ENCODE measurements at places on chromosomes 6 and 20.

- peak; percentile 86 for DNase-seq
These were observed 170.8 kb upstream of the PHACTR1 start for GRCh38 chr6:12545619-12546409.

DNA sequence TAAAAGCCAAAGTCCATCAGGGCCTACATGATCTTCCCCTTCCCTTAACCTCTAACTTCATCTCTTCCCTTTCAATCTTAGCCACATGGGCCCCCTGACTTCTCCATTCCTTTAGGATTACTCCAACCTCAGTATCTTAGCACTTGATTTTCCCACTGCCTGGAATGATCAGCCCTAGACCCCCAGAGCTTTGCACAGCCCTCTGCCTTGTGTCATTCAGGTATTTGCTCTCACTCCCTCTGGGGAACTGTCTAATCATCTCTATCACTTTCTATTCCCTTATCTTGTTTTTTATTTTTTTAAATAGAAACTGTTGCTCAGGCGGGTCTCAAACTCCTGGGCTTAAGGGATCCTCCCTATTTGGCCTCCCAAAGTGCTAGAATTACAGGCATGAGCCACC lies 13.3 kb upstream of the ZNFX1 start:
- no peak for DNase-seq

GRCh38 chr6:3592371-3592941 lies 135.6 kb upstream of the SLC22A23 start:
- DNase-seq: peak; percentile 98

GRCh38 chr6:22325481-22325880 lies 28.6 kb upstream of the PRL start:
- no peak for DNase-seq

DNA sequence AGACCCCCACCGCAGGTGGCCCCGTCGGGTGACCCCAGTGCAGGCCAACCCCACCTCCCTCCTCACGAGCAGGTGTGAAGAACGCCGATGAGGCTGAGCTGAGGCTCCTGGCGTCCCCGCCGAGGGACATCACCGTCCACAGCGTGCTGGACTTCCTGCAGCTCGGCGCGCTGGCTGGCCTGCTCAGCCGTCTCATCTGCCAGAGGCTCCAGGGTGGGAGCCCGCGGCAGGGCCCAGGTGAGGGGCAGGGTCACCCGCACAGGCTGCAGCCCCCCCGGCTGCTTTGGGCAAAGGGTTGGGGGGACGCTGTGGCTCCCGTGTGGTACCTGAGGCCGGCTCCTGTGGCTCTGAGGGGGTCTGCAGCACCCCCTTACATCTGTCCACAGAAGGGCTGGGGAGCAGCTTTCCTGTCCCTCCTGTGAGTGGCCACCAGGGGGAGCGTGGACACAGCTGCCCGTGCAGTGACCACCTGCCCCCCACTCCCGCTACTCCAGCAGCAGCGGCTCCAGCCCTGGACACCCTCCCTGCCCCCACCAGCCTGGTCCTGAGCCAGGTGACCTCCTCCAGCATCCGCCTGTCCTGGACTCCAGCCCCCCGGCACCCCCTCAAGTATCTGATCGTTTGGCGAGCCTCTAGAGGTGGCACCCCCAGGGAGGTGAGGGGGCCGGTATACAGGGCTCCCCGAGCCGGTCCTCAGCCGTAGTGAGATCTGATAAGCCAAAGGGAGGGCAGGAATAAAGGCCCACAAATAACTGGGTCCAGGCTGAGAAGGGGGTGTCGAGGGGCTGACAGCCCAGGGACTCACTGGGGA lies 16.5 kb downstream of the COL20A1 start:
- peak; percentile 42 for DNase-seq

- DNase-seq: no peak
These were observed 136.8 kb upstream of the LRFN2 start for GRCh38 chr6:40723967-40724366.

- no peak for DNase-seq
These were observed 2.0 kb upstream of the ZNFX1 start for GRCh38 chr20:49279677-49280462.

- no peak for DNase-seq
These were observed 2.1 kb upstream of the DIDO1 start for GRCh38 chr20:62928246-62928939.
